CD4-positive, alpha-beta T cell treated with Interleukin-4 for 4 hours (primary cell): ENCODE measurements at places on chromosomes 11 and 22.

- DNase-seq = no peak
These were observed 158.7 kb downstream of the ST3GAL4 start for GRCh38 chr11:126514061-126514693.

GRCh38 chr11:35178873-35179272, 39.9 kb downstream of the CD44 start:
- DNase-seq = peak; percentile 40

- no peak for DNase-seq
These were observed 134.8 kb upstream of the DDI1 start for GRCh38 chr11:103901656-103902055.

DNA sequence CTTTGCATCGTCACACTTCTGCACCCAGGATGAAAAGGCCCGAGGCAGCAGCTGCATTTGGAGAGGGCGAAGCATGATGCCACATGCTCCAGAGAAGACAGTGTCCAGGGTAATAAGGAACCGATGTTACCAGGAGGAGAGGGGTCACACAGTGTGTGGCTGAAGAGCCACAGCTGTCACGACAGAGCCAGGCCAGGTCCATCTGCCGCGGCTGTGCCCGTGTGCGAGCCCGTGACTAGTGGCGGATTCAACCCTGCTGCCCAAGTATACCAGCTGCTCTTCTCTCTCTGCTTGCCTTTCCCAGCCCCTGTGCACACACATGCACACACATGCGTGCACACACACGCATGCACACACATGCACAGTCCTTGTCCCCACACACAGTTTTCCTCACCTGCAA, 1432.5 kb downstream of the BRD1 start:
- DNase-seq = no peak

- no peak for DNase-seq
These were observed 1.7 kb upstream of the LINC01488 start for GRCh38 chr11:69479591-69480271.

GRCh38 chr11:17129003-17129402, 51.5 kb upstream of the RPS13 start:
- no peak for DNase-seq

- no peak for DNase-seq
These were observed 262.1 kb downstream of the DDX10 start for GRCh38 chr11:108926841-108927577.

GRCh38 chr11:104433751-104434150, 269.8 kb upstream of the PDGFD start:
- no peak for DNase-seq

- no peak for DNase-seq
These were observed 1.4 kb downstream of the PRR14L start for GRCh38 chr22:31748490-31748889.

- peak; percentile 33 for DNase-seq
These were observed 57.7 kb upstream of the DRD2 start for GRCh38 chr11:113532697-113533424.

- no peak for DNase-seq
These were observed 34.3 kb downstream of the PRR5L start for GRCh38 chr11:36330411-36330810.

DNA sequence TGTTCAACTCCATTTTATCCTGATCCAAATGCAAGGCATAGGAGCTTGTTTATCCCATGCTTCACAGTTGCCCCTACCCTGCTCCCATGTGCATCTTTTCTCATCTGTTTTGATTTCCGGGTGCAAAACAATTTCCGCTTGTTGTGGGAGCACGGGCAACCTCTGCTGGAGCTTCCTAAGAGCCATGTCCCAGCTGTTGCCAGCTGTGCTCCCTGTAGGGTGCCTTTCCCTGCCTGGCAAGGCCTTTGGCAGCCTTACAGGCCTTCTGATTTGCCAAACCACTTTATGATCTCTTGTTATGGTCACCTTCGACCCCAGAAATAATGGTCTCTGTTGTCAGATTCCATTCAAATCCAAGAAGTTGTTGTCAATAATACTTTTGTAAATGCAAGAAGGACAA, 1038.5 kb downstream of the OPCML start:
- DNase-seq = no peak

- DNase-seq = no peak
These were observed 33.5 kb upstream of the CRTAM start for GRCh38 chr11:122804796-122805195.

DNA sequence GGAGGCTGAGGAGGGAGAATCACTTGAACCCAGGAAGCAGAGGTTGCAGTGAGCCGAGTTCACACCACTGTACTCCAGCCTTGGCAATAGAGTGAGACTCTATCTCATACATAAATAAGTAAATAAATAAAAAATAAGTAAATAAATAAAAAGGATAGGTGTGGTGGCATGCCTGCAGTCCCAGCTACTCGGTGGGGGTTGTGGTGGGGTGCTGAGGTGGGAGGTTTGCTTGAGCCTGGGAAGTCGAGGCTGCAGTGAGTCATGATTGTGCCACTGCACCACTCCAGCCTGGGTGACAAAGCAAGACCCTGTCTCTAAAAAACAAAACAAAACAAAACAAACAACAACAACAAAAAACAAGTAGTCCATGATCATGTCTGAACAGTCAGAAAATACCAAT, 3.1 kb downstream of the LARGE2 start:
- no peak for DNase-seq
